ENCODE measurements at places on chromosomes 12 and 14. TPM values are rescaled to one million over a fixed set of nuclear protein-coding genes. Genes with fewer than 3 reads are reported as not detected.

DNA sequence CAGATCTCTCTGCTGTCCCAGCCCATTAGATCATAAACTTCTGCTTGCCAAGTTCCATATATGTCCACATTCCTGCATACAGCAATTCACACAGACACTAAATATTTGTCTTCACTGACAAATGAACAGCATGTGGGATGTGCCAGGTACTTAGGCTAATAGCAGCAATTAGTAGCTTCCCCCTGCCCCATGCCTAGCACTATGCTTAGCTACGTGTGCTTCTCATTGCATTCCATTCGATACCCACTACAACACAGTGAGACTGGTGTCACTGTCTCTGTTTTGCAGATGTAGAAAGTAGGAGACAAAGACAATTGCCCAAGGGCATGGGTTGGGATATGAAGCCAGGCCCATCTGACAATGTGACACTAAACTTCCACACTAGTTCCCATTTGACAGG is 308.4 kb downstream of the BCL11B start:
- DNase-seq = no peak

GRCh38 chr14:99773521-99774497 is 19.4 kb upstream of the EML1 start:
- no peak for DNase-seq

- no peak for DNase-seq
Measured at GRCh38 chr12:88896958-88897357, 316.7 kb upstream of the KITLG start.

Gene EIF2S3B
- polyA plus RNA-seq = 1.8 TPM

Gene INF2
- 69.1 TPM for polyA plus RNA-seq

Gene CPNE8
- polyA plus RNA-seq = 9.3 TPM

GRCh38 chr12:132075714-132076553 is 68.2 kb downstream of the DDX51 start:
- no peak for DNase-seq

DNA sequence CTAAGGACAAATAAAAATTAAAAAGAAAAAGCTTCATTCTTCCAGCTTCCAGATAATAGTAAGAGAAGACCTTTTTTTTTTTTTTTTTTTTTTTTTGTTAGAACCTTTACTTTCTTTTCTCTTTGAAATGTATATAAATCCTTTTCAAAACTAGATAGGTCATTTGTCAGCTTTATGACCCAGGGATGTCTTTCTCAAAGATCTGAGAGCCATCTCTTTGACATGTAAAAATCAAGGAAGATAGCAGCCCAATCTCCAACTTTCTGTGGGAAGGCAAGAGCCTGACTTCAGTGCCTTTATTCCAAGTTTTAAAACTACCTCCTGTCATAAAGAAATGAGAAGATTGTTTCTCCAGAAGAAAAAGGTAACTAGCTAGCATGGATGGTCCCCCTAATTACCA is 203.3 kb upstream of the LRFN5 start:
- no peak for DNase-seq

Gene TBX3
- polyA plus RNA-seq = 104 TPM

Gene DRAM1
- polyA plus RNA-seq = 24.5 TPM

Gene LBHD2
- not detected for polyA plus RNA-seq

Gene KRT6C
- polyA plus RNA-seq = not detected

DNA sequence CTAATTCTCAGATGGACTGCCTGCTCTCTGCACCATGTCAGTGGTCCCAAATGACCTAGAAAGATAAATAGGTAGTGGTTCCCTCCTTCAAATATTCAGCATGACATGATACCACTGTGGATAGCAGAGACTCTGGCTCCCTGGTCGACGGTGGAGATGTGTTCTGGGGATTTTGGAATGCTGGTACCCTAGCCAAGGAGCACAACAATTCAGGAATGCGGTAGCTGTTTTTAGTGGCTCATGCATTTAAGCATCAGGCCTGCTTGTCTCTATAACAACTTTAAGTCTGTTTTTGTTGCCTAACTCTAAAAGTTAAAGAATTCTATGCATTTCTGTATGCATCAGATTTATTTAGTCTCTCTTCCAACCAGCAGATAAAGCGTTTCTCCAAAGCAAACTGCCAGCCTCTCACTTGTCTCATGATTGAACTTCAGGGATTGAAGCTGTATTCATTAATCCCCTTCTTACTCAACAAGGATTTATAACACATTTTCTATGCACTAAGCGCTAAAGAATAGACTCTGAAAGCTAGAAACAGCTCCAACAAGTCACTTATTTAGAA is 164.9 kb upstream of the BMP4 start:
- DNase-seq = no peak

Gene TNFAIP2
- polyA plus RNA-seq = 32.3 TPM

DNA sequence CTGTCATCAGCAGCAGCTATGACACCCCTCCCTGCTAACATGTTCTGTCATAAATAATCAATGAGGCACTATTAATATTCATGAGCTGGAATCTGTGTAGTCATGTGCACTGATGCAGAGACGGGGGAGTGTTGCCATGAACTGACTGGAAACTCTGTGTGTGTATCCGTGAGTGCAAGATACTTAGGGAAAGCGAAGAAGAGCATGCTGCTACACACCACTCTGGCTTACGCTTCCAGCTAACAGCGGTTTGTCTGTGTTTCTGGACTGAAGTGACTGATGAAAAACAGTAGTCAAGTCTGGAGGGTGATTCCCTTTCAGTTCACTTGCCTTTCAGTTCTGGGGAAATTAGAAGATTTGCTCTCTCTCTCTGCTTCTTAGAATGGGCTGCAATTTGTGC is 249.4 kb downstream of the PDZRN4 start:
- no peak for DNase-seq

Gene TESPA1
- polyA plus RNA-seq = 0.70 TPM

DNA sequence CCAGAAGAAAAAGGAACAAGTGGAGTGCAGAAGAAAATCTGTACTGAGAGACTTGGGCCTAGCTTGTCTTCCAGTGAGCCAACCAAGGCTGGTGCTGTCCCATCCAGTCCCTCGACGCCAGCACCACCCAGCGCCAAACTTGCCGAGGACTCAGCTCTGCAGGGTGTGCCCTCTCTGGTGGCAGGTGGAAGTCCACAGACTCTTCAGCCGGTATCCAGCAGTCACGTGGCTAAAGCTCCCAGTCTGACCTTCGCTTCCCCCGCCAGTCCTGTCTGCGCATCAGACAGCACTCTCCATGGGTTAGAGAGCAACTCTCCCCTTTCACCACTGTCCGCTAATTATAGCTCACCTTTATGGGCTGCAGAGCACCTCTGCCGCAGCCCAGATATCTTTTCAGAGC is 15.6 kb downstream of the CIPC start:
- no peak for DNase-seq

GRCh38 chr14:77260631-77261030 is 10.4 kb downstream of the NGB start:
- peak; percentile 49 for DNase-seq

GRCh38 chr12:54624315-54625279 is 10.1 kb downstream of the LACRT start:
- DNase-seq = no peak

Gene SLCO1B1
- polyA plus RNA-seq = not detected

Gene HOXC12
- polyA plus RNA-seq = not detected

DNA sequence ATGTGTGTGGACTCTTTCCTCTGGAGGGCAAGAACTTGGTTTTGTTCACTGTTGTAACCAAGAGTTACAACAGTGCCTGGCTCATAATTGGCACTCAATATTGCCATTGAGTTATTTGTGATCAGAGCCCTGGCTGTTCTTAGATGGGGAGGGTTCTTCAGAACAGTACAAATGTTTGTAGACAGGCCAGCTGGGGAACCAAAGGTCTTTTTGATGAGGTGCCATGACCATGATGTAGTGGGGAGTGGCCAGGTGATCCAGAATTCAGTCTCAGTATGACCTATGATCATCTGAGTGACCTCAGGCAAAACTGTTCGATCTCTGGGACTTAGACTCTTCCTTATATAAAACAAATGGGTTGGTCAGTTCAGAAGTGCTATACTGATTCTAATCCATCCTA is 3.3 kb upstream of the PRKAB1 start:
- DNase-seq = no peak

Gene SERPINA9
- polyA plus RNA-seq = not detected

Gene GPR84
- 0.37 TPM for polyA plus RNA-seq

GRCh38 chr12:64006211-64006825 is 161.8 kb downstream of the SRGAP1 start:
- DNase-seq = no peak

Gene RBP5
- polyA plus RNA-seq = 26.5 TPM

DNA sequence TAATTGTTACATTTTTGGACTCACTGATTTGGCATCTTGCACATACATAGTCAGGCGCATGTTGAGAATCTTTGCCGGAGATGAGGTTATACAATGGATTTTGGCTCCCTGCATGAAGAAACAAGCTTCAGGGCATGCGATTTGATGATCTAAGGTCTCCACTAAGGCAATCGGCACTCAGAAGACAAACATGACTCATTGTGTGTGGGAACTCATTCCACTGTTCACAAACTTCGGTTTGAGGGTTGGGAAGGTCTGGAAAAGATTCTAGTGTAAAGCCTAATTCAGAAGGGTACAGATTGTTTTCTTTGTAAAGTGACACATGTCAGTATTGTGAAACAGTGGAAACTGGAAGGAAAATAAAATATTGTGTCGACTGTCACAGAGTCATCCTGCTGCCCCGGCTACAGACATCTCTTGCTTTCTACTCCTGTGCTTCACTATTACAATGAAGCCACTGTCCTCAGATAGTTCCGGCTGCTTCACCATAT is 192.6 kb upstream of the HMGA2 start:
- no peak for DNase-seq

Gene GPR135
- polyA plus RNA-seq = 5.9 TPM

Measured in left lung (tissue), 14 donors.